Mononuclear cell (primary cell): ENCODE measurements at places on chromosomes 7 and 10. TPM values are rescaled to one million over a fixed set of nuclear protein-coding genes. Genes with fewer than 3 reads are reported as not detected.

The CYP26C1 gene
- not detected for total RNA-seq

The SEMA4G gene
- total RNA-seq = 0.10 TPM

The CYP2C8 gene
- total RNA-seq = 0.10 TPM

The ARHGEF35 gene
- total RNA-seq = 1.2 TPM

The HDAC9 gene
- 20.9 TPM for total RNA-seq

The GRM3 gene
- total RNA-seq = not detected

The SPDYE18 gene
- 0.21 TPM for total RNA-seq

The MEIG1 gene
- total RNA-seq = not detected

The ZFAND4 gene
- total RNA-seq = 33.1 TPM

The TEX47 gene
- not detected for total RNA-seq

The TMEM196 gene
- not detected for total RNA-seq

The UCMA gene
- not detected for total RNA-seq

The PAPOLB gene
- total RNA-seq = not detected

The BAMBI gene
- total RNA-seq = 1.9 TPM

The VGF gene
- not detected for total RNA-seq

The ABCC2 gene
- 2.2 TPM for total RNA-seq

The RSPH10B gene
- total RNA-seq = 0.10 TPM

The CNPY1 gene
- not detected for total RNA-seq

The PNLIPRP2 gene
- total RNA-seq = not detected

The CYP3A4 gene
- total RNA-seq = not detected

The ASZ1 gene
- total RNA-seq = not detected

The NPY4R2 gene
- not detected for total RNA-seq

The FFAR4 gene
- under 0.01 TPM for total RNA-seq

The UCN3 gene
- not detected for total RNA-seq

The SEC24C gene
- total RNA-seq = 25.3 TPM

The HNRNPA2B1 gene
- 240 TPM for total RNA-seq

The LOXL4 gene
- total RNA-seq = 0.10 TPM

The AGAP5 gene
- total RNA-seq = 1.8 TPM

The NKX2-3 gene
- not detected for total RNA-seq

The SLC16A9 gene
- total RNA-seq = not detected

The CREB3L2 gene
- total RNA-seq = 6.2 TPM

The EXOC4 gene
- 106 TPM for total RNA-seq

The CNNM1 gene
- total RNA-seq = 0.21 TPM

The FAM13C gene
- total RNA-seq = not detected

The NKX1-2 gene
- total RNA-seq = not detected

The EDRF1 gene
- total RNA-seq = 44.6 TPM
